ENCODE measurements at places on chromosomes 12 and 14. TPM values are rescaled to one million over a fixed set of nuclear protein-coding genes. Genes with fewer than 3 reads are reported as not detected.
A peak's percentile ranks its signal among the peaks of the same experiment; 100 is the strongest.

DNA sequence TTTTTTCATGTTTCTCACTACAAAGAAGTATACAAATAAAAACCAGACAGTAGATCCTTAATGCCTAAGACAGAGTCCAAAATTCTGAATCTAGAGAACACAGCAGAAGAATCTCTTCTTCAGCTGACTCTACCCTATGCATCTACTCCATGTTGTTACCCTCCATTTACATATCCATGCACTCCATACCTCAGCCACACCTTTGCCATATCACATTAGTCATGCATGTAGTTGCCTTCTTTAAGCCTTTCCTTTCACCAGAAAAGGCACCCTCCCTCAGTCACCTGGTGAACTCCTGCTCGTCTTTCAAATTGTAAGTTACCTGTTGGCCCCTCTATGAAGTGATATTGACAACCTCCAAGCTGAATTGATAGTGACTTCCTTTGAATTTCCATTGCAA lies 271.2 kb upstream of the FAR2 start:
- no peak overlapping the region for H3K4me3 ChIP-seq
- no peaks in the 10 kb centered on the region for H3K4me1 ChIP-seq
- no peaks in the 10 kb centered on the region for H3K36me3 ChIP-seq
- no peak for DNase-seq

DNA sequence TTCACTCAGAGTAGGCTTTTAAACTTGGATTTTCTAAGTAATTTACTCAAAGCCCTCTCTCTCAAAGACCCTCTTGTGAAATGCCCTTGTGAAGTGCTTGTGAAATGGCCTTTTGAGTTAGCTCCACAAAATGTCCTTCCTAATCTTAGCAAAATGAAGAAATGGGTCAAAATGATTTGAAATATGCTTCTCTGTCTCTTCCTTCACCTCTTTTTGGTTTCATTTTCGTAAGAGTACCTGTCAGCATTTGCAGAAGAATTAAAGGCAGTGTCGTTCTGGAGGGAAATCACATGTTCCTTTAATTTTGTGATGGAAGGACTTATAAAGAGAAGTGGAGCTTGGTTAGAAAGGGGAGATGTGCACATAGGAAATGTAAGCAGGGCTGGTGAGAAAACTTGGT lies 93.7 kb downstream of the HMGA2 start:
- H3K27me3 ChIP-seq, result no peaks in the 10 kb centered on the region
- no peak overlapping the region for H3K4me3 ChIP-seq
- H3K36me3 ChIP-seq, result no peaks in the 10 kb centered on the region

DNA sequence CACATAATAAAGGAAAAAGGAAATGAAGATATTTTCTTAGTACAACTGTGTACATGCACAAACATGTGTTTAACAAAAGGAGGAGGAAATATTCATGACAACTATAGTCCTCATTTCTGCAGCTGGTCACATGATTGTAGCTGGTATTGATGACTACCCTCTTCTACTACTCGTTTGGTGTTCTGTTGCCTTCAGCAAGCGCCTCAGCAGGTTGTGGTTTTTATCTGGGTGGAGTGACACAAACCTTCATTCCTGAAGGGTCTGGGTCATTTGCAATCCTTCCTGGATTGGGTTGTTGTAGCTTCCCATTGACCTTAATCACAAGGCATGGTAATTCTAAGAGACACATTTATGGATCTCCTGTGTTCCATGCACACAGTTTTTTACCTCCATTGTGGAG lies 1009.9 kb upstream of the USP15 start:
- no peaks in the 10 kb centered on the region for H3K36me3 ChIP-seq
- no peak overlapping the region for H3K27ac ChIP-seq
- H3K27me3 ChIP-seq, result no peaks in the 10 kb centered on the region
- H3K4me1 ChIP-seq, result no peaks in the 10 kb centered on the region

DNA sequence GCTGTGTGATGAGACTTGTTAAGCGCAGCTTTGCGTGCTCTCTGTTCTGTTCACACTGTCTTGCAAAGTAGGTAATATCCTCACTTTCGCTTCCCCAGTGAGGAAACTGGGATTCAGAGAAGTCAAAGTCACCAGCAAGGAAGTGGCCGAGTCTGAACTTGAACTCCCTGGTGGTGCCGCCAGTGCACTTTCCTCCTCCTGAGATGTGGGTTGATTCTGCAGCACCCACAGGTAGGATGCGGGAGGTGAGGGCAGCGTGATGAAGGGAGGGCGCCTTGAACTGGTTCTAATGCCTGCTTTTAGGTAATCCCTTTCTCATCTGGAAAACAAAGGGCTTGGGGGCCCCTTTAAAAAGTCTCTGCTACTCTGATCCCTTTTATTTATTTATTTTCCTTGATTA lies 54.9 kb upstream of the IGF1 start:
- no peaks in the 10 kb centered on the region for H3K4me1 ChIP-seq
- H3K27me3 ChIP-seq, result peaks cover 3% of the 10 kb centered on the region
- no peak overlapping the region for H3K27ac ChIP-seq
- no peaks in the 10 kb centered on the region for H3K36me3 ChIP-seq
- no peak overlapping the region for H3K4me3 ChIP-seq

DNA sequence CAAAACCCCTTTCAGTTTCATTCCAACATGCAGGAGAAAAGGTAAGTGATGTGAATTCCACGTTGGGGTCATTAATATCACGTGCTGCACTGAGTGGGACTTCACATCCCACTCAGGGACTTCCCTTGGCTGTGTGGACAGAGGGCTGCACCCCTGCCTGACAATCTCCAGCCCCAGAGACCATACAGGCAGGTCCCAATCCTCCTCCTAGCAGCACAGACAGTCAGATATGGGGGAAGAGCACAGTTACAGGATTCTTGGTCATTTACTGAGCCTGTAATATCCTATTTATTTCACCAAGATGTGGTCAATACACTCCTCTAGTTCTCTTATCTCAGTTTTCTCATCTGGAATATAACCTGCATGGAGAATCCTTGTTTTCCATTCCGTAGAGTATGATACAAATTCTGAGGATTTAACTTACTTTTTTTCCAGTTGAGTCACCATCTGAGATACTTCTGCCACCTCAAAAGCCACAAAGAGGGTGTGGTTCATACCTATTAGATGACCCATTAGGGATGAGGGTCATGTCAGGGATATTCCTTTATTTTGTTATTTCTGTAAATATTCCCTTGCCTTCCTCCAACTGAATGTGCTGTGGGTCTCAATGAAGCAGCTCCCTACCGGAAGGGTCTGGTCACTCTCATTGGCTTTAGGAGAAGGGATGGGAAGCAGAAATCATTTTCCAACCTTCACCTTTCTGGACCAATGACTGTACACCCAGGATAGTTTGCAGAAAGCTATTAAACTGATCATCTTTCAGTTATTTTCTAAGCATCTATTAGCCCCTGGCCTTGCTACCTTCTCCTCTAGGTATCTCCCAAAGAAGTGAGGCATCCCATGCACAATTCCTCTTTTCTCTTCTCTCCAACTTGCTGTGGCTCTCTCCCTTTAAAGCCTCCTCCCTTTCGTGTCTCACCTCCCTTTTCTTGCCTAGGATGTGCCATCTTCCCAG lies 43.0 kb upstream of the NTF3 start:
- no peaks in the 10 kb centered on the region for H3K4me1 ChIP-seq
- no peaks in the 10 kb centered on the region for H3K36me3 ChIP-seq
- no peak overlapping the region for H3K27ac ChIP-seq
- no peak for DNase-seq

- no peak overlapping the region for H3K4me3 ChIP-seq
- H3K27ac ChIP-seq, result peak overlapping the region; percentile 91
- peak; percentile 65 for DNase-seq
- peaks cover 29% of the 10 kb centered on the region for H3K4me1 ChIP-seq
- H3K27me3 ChIP-seq, result no peaks in the 10 kb centered on the region
Measured at GRCh38 chr12:50542448-50542847, 37.7 kb downstream of the DIP2B start.

DNA sequence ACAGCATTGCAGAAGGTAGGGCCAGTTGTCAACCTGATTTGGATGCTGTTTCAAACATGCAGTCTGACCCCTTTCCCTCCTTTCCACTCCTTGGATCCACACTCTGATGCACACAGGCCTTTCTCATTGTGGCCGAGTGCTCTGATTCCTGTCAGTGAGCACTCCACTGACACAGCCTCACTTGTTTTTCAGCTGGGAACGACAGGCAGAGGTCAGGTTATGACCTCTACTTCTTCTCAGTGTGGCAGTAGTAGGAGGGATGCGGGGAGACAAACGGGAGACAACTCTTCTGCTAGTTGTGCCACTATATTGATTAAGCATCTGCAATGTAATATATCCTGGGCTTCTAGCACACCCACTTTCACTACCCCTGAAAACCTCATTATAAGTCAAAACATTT lies 61.8 kb downstream of the DERA start:
- H3K4me3 ChIP-seq, result no peak overlapping the region
- H3K4me1 ChIP-seq, result no peaks in the 10 kb centered on the region
- no peaks in the 10 kb centered on the region for H3K36me3 ChIP-seq
- no peaks in the 10 kb centered on the region for H3K27me3 ChIP-seq

- no peaks in the 10 kb centered on the region for H3K4me1 ChIP-seq
- H3K27me3 ChIP-seq, result no peaks in the 10 kb centered on the region
- no peak overlapping the region for H3K27ac ChIP-seq
- no peaks in the 10 kb centered on the region for H3K36me3 ChIP-seq
- no peak overlapping the region for H3K4me3 ChIP-seq
Measured at GRCh38 chr12:115212356-115212755, 528.4 kb upstream of the TBX3 start.

GRCh38 chr12:93442411-93443340 lies 929 bp upstream of the UBE2N start:
- peak overlapping the region; percentile 93 for H3K27ac ChIP-seq
- peak overlapping the region; percentile 89 for H3K4me3 ChIP-seq
- no peaks in the 10 kb centered on the region for H3K27me3 ChIP-seq
- H3K4me1 ChIP-seq, result peaks cover 40% of the 10 kb centered on the region
- DNase-seq, result no peak

TEX22 gene
- 6.4 TPM for total RNA-seq

SLC10A1 gene
- total RNA-seq, result not detected
